ENCODE measurements at places on chromosomes 2 and 18.

- DNase-seq, result no peak
Observed at GRCh38 chr18:32911660-32912284, 138.9 kb upstream of the KLHL14 start.

DNA sequence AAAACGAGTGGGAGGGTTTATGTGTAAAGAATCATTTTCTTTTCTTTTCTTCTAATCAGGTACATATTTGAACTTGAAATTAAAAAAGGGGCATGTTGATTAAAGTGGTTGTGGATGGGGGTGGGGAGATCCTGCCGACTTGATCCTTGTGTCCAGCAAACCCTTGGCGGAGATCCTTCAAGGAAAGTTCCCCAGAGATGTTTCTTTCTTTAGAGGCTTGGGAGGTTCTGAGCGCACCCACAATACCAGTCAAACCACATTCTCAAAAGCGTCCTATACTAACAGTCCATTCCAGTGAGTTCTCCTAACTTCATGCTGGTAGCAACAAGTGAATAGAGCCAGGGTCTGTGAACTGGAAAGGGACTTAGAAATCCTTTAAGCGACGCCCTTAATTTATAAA lies 49.2 kb downstream of the MYCN start:
- DNase-seq, result no peak

DNA sequence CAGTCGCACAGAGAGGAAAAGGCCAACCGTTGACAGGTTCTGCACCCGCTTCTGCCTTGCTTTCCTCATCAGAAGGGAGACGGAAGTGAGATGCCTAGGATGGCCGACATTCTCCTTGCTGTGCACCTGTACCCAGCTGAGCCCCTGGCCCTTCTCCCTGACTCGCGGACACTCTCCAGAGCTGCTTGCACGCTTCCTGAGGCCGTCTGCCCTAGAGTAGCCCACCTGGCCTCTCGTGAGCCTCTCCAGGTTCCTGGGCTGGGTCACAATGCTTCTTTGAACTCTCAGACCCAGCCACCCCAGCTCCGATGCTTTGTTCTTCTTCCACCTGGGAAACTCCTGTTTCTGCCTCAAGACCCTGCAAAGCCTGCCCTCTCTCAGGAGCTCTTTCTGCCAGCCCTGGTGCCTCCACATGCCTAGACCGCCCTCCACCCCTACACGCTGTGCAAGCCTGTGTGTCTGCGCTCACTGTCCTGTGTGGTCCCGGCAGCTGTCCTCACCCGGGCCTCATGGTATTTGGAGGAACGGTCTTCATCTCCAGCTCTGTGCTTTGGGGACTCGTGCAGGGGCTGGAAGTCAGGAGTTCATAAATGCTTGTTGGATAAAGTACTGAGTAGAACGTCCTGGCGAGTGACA lies 345.4 kb upstream of the SALL3 start:
- DNase-seq, result no peak

GRCh38 chr2:236745420-236746210 lies 176.0 kb downstream of the ACKR3 start:
- no peak for DNase-seq

DNA sequence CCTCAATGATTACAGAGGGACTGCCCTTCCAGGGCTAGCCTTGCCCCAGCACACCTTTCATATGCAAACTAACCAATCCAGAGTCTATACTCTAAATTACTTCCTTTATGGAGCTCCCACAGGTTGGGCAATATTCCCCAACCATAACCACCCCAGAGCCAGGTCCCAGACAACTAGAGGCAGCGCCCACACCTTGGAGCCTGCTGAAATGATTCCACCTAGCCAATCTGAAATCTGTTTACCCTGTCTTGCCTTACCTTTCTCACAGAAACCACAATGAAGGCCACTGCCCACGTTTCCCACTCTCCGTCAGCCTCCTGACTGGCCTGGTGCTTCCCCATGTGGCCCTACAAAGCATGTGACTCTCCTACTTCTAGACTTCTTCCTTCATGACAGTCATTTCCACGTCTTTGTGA lies 62.0 kb downstream of the REEP1 start:
- DNase-seq, result no peak

- no peak for DNase-seq
Observed at GRCh38 chr2:12674644-12675328, 42.0 kb upstream of the TRIB2 start.
